Bone marrow (tissue), 2 donors: ENCODE measurements at places on chromosomes 2 and 18.

DNA sequence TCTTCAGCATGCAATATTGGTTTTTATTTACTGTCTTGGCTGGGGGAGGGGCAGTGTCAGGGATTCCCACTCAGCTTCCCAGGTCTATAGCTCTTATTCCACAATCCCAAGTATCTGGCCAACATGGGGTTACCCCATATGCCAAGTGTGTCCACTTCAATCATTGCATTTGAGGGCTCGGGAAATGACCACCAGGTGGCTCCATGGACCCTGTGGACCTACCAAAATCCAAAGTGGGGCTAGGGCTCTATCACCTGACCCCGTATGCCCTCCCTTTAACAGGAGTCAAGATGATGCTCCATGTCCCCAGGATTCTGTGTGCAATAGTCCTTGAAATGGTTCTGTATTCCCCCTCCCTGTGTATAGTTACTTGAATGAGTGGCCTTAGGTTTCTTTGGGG, 12.1 kb upstream of the TRAF3IP1 start:
- DNase-seq = no peak

DNA sequence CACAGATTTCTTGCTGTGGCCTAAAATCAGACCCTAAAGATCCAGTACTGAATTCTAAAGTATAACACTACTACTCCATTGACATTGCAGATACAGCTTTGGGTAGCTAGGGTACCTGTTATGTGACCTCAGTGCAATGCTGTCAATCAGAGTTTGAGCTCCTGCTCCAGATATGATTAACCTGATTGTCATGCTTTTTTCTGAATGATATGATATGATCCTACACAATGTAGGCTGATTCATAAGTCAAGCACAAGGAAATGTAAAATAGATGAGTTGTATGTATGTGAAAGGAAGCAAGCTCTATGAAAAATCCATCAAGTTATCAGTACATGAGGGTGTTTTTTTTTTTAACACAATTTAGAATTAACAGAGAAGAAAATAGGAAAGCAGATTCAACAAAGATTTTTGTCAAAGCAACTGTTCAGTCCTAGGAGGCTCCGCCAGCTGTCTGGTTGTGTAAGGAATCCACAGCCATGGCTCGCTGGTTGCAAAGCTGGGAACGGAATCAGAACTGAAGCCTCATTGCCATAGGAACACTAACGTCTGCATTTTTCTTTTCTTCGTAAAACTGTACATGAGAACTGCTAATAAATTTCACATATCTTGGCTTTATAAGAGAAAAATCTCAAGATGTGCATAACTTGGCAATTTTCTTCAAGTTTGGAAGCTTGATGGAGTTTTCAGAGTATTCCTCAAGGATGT, 52.9 kb downstream of the NR4A2 start:
- no peak for DNase-seq

- no peak for DNase-seq
These were observed 553 bp downstream of the TIGD1 start for GRCh38 chr2:232549655-232550353.

DNA sequence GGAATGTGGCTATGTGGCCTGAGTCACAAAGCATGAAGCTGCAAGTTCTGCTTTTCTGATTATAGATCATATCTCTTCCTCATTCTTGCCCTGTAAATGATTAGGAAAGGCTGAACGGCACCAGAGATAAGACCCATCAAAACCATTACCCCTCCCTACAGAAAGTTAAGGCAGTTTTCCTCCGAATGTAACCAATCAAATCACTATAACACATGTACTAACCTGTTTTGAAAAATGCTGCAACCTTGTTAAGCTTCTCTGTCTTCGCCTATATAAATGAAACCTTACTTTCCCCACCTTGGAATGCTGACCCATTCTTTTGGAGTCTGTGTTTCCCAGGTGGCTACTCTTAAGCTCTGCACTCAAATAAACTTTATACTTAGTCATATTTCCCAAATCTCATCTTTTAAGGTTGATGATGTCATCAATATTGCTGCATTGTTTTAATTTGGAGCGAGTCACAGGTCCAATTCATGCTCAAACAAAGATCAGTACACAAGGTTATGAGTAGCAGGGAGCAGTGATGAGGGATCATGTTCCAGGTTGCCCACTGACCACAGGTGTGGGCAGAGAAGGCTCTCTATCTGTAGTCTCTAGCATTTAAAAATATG, 662.3 kb downstream of the IRS1 start:
- no peak for DNase-seq

DNA sequence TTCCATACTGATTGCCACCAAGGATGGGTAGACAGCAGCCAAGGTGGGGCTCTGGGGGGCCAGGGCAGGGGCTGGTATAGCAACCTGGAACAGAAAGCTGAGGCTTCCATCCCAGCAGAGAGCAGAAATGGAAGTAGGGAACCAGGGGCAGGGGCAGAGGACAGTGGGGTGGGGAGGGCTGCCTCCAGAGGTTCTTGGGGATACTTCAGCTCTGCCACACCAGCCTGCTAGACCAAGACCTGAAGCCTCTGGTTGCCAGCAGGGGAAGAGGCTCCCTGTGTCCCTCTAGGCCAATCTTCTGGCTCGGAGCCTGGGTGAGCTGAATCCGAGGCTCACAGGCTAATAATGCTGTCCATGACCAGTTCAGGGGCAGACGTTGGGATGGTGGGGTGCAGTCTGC, 329.0 kb downstream of the DYSF start:
- DNase-seq = no peak

- DNase-seq = no peak
These were observed 3.5 kb downstream of the CDK5R2 start for GRCh38 chr2:218962859-218963492.

- DNase-seq = no peak
These were observed 51.0 kb upstream of the CYP26B1 start for GRCh38 chr2:72198532-72199241.

DNA sequence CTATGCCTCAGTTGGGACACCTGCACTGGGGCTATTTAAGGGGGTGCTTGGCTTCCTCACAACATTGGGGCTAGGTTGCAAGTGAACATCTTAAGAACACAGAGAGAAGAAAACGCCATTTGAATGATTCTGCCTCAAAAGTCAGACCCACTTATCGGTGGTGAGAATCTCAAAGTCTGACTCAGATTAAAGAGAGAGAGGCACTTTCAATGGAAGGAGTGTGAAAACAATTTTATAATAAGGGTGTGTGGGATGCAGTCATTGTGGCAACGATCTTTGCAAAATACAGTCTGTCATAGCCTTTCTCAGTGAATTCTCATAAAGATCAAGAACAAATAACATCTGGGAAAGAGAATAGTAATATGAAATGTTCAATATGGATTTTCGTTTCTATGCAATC, 41.8 kb downstream of the CCDC102B start:
- no peak for DNase-seq

DNA sequence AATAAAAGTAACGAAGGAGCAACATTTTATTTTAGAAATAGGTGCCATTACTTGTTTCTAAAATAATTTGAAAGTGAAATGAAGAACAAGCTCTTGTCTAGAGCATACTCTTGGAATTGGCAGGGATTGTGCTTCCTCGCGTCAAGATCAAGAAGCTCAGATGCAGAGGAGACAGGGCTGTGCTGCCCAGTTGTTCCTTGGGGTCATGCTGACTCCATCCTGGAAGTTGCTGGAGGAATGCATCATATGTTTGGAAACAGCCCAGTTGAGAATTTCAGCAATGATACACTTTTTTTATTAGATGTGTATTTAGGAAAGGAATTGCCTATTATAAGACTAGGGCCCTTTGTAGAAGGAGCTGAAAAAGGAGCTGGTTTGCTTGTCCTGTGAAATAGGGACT, 17.2 kb downstream of the LTBP1 start:
- no peak for DNase-seq

- DNase-seq = no peak
These were observed 13.7 kb upstream of the TNP1 start for GRCh38 chr2:216873573-216873972.

DNA sequence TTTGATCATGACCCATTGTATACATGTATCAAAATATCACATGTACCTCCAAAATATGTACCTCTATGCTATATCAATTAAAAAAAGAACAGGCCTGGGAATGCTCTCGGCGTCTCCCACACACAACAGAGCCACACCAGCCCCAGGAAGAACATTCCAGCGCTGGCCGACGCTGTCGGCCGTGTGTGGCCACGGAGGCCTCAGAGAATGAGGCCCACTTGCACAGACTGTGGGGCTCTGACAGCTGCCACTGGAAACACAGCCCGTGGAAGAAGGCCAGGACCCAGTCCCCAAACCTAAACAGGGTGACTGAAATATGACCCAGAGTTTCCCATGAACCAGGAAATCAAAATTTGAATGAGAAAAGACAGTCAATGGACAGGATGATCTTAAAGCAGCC, 69.7 kb downstream of the EIPR1 start:
- no peak for DNase-seq

GRCh38 chr18:12009581-12010140, 28.4 kb downstream of the IMPA2 start:
- no peak for DNase-seq

- DNase-seq = no peak
These were observed 366.7 kb upstream of the SPHKAP start for GRCh38 chr2:228548230-228548629.

GRCh38 chr2:159071190-159071915, 102.9 kb downstream of the TANC1 start:
- DNase-seq = no peak

GRCh38 chr2:72004201-72004915, 143.3 kb downstream of the CYP26B1 start:
- no peak for DNase-seq
